ENCODE measurements at places on chromosomes 11 and 22.

- no peak overlapping the region for H3K27ac ChIP-seq
- H3K36me3 ChIP-seq: no peaks in the 10 kb centered on the region
- H3K27me3 ChIP-seq: peaks cover 51% of the 10 kb centered on the region
- H3K4me3 ChIP-seq: no peak overlapping the region
- no peaks in the 10 kb centered on the region for H3K4me1 ChIP-seq
- DNase-seq: peak; percentile 34
Observed at GRCh38 chr11:75174781-75175370, 24.0 kb downstream of the SLCO2B1 start.

DNA sequence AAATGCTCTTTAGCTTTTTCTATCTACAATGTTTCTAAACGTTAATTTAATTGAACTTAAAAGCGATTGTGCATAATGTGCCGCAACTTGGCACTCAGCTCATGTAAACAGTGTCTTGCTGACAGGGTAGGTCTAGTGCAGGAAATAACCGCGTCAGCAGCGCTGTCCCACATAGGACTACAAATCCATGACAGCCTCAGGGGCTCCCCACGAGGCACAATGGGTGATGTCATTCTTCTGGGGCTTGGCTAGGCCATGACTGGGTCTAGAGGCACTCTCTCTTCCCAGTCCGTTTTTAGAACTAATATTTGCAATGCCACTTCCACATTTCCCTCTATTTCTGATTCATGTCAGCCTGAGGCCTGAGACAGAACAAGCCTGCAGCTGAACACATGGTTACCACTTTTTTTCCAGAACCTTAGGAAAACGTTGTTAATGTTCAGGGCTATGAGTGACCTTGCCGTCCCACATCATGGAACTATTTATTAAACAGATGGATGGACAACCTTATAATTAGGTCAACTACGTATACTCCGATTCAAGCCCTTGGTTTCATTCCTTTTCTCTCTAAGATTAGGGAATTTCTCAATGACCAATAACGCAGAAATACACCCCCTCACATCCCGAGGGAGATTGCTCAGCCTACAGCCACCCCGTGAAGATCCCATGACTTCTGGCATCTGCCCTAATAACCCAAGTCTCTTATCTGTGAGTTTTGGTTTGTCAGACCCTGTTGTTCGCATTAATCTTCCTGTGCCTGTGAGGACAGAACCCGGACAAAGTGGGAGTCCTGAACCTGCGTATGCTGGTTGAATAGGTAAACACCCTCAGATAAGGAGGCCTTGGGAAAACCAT is 19.4 kb upstream of the SNX32 start:
- peak; percentile 28 for DNase-seq
- no peak overlapping the region for H3K4me3 ChIP-seq
- H3K27ac ChIP-seq: no peak overlapping the region
- H3K36me3 ChIP-seq: no peaks in the 10 kb centered on the region
- H3K4me1 ChIP-seq: no peaks in the 10 kb centered on the region

DNA sequence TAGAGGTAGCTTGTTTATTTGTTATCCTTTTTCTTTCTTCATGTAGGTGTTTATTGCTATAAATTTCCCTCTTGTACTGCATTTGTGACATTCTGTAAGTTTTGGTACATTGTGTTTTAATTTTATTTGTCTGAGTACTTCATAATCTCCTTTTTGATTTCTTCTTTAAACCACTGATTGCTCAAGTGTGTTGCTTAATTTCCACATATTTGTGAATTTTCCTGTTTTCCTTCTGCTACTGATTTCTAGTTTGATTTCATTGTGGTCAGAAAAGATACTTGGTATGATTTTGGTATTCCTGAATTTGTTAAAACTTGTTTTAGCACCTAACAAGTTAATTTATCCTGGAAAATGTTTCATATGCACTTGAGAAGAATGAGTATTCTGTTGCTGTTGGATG is 15.1 kb downstream of the OR10V1 start:
- no peak overlapping the region for H3K4me3 ChIP-seq

- no peak overlapping the region for H3K4me3 ChIP-seq
- peaks cover 31% of the 10 kb centered on the region for H3K36me3 ChIP-seq
- H3K4me1 ChIP-seq: peaks cover 24% of the 10 kb centered on the region
Observed at GRCh38 chr11:10645212-10645795, 48.3 kb downstream of the IRAG1 start.

DNA sequence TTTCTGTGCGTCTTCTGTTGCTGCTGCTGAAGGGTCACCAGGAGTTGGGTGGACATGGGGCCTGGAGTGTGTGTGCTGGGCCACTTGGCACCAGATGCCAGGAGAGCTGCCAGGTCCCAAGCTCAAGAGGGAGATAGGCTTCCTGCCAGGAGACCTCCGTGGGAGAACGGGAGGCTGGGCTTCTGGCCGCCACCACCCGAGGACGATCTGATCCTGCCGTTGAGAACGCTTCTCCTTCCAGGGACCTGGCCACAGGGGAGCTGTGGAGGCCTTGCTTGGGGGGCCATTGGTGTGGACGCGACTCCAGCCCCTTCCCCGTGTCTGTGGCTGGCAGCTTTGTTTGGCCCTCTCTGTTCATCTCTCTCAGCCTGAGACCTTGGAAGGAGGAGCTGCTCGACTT is 2.4 kb downstream of the BRSK2 start:
- DNase-seq: no peak
- no peaks in the 10 kb centered on the region for H3K4me1 ChIP-seq
- no peaks in the 10 kb centered on the region for H3K36me3 ChIP-seq

DNA sequence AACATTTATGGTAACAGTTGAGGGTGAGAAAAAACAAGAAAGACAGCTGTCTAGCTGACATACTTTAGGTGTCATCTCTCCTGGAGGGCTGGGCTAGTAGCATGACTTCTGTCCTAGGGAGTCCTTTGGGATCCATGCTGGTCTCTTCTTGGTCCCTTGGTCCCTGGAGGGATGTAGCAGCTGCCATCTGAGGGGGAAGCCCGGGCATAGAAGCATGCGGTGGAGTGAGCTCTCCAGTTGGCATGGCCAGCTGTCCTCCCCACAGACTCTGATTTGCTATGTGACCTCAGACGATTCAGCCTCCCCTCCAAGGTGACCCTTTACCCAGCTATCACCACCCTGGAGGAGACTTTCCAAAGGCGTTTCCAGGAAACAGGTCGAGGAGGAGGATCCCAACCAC is 28.7 kb downstream of the POU2F3 start:
- no peak overlapping the region for H3K4me3 ChIP-seq
- H3K27ac ChIP-seq: no peak overlapping the region
- no peak for DNase-seq
- peaks cover 33% of the 10 kb centered on the region for H3K27me3 ChIP-seq

DNA sequence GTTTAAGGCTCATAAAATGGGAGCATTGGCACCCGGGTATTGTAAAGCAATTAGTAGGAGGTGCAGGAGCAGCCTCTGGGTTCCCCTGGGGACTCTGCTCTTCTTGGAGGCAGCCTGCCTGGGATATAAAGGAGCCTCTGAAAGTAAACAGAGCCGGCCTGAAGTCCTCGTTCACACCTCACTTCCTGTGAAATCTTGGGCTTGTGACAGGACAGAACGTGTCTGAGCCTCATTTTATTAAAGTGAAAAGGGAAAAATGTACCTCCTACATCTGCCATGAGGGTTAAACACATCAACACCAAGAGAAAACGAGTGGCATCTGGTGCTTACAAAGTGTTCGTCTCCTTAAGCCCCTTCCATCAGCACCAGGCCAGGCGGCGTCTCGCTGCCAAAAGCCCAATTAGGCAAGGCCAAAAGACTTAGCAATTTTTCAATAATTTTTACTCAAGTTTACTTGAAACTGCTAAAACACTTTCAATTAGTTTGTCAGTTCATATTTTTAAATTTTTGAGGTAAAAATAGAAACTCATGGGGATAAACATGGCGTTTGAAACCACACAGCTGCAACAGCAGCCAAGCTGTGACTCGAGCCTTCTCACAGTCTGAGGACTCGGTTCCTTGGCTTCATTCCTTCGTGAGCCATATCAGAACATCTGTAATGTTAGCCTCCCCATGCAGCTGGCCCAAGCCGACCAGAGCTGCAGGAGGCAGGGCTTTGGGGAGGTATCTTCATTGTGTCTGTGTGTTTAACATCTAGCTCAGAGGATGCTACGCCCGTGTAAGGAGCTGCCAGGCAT is 33.6 kb downstream of the MAP6 start:
- H3K4me3 ChIP-seq: no peak overlapping the region
- no peaks in the 10 kb centered on the region for H3K36me3 ChIP-seq
- no peaks in the 10 kb centered on the region for H3K27me3 ChIP-seq
- peak; percentile 72 for DNase-seq
- H3K27ac ChIP-seq: peak overlapping the region; percentile 39

GRCh38 chr22:38924347-38924952 is 33.0 kb upstream of the APOBEC3A start:
- peak overlapping the region; percentile 93 for H3K27ac ChIP-seq
- no peaks in the 10 kb centered on the region for H3K36me3 ChIP-seq
- H3K4me1 ChIP-seq: peaks cover 6% of the 10 kb centered on the region
- peaks cover 5% of the 10 kb centered on the region for H3K27me3 ChIP-seq
- peak; percentile 90 for DNase-seq

GRCh38 chr11:58830673-58831301 is 13.7 kb downstream of the GLYATL2 start:
- no peak overlapping the region for H3K27ac ChIP-seq
- H3K4me1 ChIP-seq: no peaks in the 10 kb centered on the region
- no peak for DNase-seq
- no peaks in the 10 kb centered on the region for H3K36me3 ChIP-seq
- no peaks in the 10 kb centered on the region for H3K27me3 ChIP-seq

DNA sequence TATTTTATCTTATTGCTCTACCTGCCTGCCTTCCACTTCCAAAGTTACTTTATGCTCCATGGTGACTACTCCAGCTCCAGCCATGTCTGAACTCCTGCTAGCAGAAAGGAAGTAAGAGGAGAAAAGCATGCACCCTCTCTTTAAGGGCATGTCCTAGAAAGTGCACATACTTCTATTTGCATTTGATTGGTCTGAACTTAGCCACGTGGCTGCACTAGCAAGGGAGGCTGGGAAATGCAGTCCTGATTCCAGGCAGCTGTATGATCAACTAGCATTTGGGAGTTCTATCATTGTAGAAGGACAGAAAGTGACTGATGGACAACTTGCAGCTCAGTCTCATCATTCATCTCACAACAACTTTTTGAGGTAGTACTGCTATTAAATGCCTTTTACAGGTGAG is 515.7 kb downstream of the BUD13 start:
- no peak for DNase-seq
- no peaks in the 10 kb centered on the region for H3K27me3 ChIP-seq
- H3K4me3 ChIP-seq: no peak overlapping the region
- H3K27ac ChIP-seq: no peak overlapping the region
- no peaks in the 10 kb centered on the region for H3K36me3 ChIP-seq

DNA sequence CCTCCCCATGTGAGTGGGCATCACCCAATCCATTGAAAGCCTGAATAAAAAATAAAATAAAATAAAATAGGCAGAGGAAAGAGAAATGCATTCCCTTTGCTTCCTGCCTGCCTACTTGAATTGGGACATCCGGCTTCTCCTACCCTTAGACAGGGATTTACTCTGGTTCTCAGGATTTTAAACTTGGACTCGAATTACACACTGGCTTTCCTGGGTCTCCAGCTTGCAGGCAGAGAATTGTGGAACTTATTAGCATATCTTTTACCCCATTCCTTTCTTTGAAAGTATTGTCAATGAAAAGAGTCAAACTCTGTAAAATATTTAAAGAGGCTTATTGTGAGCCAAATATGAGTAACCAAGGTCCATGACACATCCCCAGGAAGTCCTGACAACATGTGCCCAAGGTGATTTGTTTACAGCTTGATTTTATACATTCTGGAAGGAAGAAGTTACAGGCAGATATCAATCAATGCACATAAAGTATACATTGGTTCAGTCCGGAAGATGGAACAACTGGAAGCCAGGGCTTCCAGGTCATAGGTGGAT is 78.4 kb upstream of the CCDC90B start:
- H3K27me3 ChIP-seq: no peaks in the 10 kb centered on the region
- no peaks in the 10 kb centered on the region for H3K36me3 ChIP-seq
- H3K4me3 ChIP-seq: no peak overlapping the region

- no peak overlapping the region for H3K4me3 ChIP-seq
- H3K27me3 ChIP-seq: peaks cover 2% of the 10 kb centered on the region
- no peaks in the 10 kb centered on the region for H3K36me3 ChIP-seq
- no peaks in the 10 kb centered on the region for H3K4me1 ChIP-seq
- H3K27ac ChIP-seq: no peak overlapping the region
Observed at GRCh38 chr11:130330101-130330684, 15.5 kb upstream of the ZBTB44 start.

GRCh38 chr11:117201658-117202305 is 2.6 kb downstream of the TAGLN start:
- peak overlapping the region; percentile 49 for H3K4me3 ChIP-seq
- peak overlapping the region; percentile 91 for H3K27ac ChIP-seq
- no peaks in the 10 kb centered on the region for H3K27me3 ChIP-seq
- H3K4me1 ChIP-seq: peaks cover 46% of the 10 kb centered on the region
- peaks cover 45% of the 10 kb centered on the region for H3K36me3 ChIP-seq

DNA sequence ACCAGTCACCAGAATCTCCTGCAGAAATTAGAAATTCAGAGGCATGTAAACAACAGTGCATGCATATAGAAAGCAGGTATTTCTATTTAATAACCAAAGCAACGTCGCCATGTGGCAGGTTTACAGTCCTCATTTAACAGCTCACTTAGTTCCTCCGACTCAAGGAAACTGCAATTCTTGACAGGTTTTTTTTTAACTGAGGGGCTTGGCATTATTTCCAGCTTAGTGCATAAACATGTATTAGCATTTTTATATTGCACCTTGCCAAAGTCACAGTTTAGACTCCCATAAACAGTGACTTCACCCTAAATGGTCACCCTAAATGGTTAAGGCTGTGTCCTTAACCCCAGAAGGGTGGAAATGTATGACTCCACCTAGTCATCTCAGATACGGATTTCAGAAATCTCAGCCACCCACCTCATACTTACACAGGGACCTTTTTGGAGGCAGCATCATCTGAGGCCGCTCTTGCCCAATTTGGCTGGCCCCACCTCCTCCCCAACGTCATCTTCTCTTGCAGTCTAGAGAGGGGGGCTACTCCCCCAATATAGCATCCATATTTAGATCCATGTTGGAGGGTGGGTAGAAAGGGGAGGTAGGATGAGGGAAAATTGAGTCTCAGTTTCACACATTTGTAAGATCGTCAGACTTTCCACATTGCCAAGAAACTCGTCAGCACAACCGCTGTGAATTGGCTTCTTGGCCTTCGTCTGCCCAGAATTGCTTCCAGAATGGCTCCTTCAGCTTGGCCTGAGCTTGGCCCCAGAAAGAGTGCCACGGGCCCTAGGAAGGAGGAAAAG is 31.8 kb upstream of the SLC35C1 start:
- H3K27me3 ChIP-seq: peaks cover 17% of the 10 kb centered on the region
- H3K4me1 ChIP-seq: peaks cover 3% of the 10 kb centered on the region
- no peak overlapping the region for H3K27ac ChIP-seq
- H3K4me3 ChIP-seq: no peak overlapping the region
- H3K36me3 ChIP-seq: no peaks in the 10 kb centered on the region

DNA sequence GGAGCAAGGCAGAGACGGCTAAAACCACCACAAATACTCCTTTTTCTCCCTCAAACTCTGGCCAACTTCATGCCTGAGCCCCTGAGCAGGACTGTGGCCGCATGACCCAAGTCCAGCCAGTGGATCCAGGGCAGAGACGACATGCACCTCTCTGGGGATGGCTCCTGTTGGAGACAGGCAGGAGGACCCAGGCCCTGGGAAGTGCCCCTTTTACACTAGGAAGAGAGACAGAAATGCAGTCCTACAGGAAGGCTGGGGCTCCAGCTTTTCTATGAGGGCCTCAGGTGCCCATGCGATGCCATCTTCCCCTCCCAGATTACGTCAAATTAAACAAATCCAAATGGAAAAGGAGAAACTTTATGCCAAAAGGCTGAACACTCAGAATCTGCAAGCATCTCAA is 498.0 kb downstream of the BRD1 start:
- no peaks in the 10 kb centered on the region for H3K27me3 ChIP-seq
- DNase-seq: no peak
- H3K36me3 ChIP-seq: no peaks in the 10 kb centered on the region
- H3K4me3 ChIP-seq: no peak overlapping the region
- H3K27ac ChIP-seq: no peak overlapping the region
